ENCODE measurements at places on chromosomes 4 and X. TPM values are rescaled to one million over a fixed set of nuclear protein-coding genes. Genes with fewer than 3 reads are reported as not detected.

Gene AVPR2
- total RNA-seq, result not detected

Gene SPACA5
- not detected for total RNA-seq

Gene SSX3
- total RNA-seq, result not detected

Gene CFAP99
- total RNA-seq, result 0.32 TPM

Gene STPG2
- not detected for total RNA-seq

Gene BMX
- total RNA-seq, result not detected

Gene LAS1L
- total RNA-seq, result 55.2 TPM

Gene SERTM2
- total RNA-seq, result not detected

Gene VMA21
- 67.2 TPM for total RNA-seq

Gene LRP2BP
- 0.49 TPM for total RNA-seq

Gene PGK1
- total RNA-seq, result 613 TPM

Gene ENOX2
- 23.4 TPM for total RNA-seq

Gene F8A3
- 15.7 TPM for total RNA-seq

Gene CRMP1
- total RNA-seq, result not detected

Gene PNMA3
- not detected for total RNA-seq

Gene ZDHHC15
- total RNA-seq, result not detected

Gene MAMLD1
- total RNA-seq, result 7.1 TPM

Gene TMSB15C
- 4.0 TPM for total RNA-seq

Gene FAM114A1
- 18.5 TPM for total RNA-seq

Gene RAB40AL
- total RNA-seq, result 1.9 TPM

Gene TIGD2
- 9.8 TPM for total RNA-seq

Gene HPGD
- 4.5 TPM for total RNA-seq

Gene KIF4A
- 30.9 TPM for total RNA-seq

Gene UGT8
- 23.1 TPM for total RNA-seq

Gene DNAAF6
- not detected for total RNA-seq

Gene NHS
- 19.5 TPM for total RNA-seq

Gene SLC4A4
- total RNA-seq, result 14.6 TPM

Gene UGT2B11
- total RNA-seq, result not detected

Gene RBM47
- 86.6 TPM for total RNA-seq

Gene SMR3B
- not detected for total RNA-seq

Gene REPS2
- total RNA-seq, result 14.5 TPM

Gene H2BW2
- total RNA-seq, result not detected

Gene IL15
- total RNA-seq, result 4.6 TPM

Gene PWWP3B
- not detected for total RNA-seq

Gene ELF4
- total RNA-seq, result 24.2 TPM

Gene NFKB1
- 35.6 TPM for total RNA-seq

Gene LPAR4
- total RNA-seq, result not detected

Gene PHEX
- total RNA-seq, result 0.66 TPM

Gene PPP2R2C
- 9.8 TPM for total RNA-seq

Gene CXCL11
- total RNA-seq, result 38.4 TPM

Gene GLUD2
- 19.6 TPM for total RNA-seq

Gene NXF2
- total RNA-seq, result not detected

Gene CCDC110
- not detected for total RNA-seq

Gene MAGEB2
- not detected for total RNA-seq

Gene NMU
- 4.1 TPM for total RNA-seq

Gene DCAF8L1
- total RNA-seq, result not detected

Gene EOLA1
- total RNA-seq, result 17.8 TPM

Gene TCEAL7
- total RNA-seq, result not detected

Gene NKX6-1
- 1.8 TPM for total RNA-seq

Gene BEX2
- total RNA-seq, result 2.5 TPM

Gene MAGEB10
- total RNA-seq, result not detected

Gene GSTCD
- total RNA-seq, result 22.5 TPM

Gene HSFX1
- 3.4 TPM for total RNA-seq

Gene NUDT6
- 5.4 TPM for total RNA-seq
